HS-27A (cell line): ENCODE measurements at places on chromosomes 3 and 15.

- DNase-seq: no peak
These were observed 72.4 kb downstream of the RHCG start for GRCh38 chr15:89423981-89424380.

DNA sequence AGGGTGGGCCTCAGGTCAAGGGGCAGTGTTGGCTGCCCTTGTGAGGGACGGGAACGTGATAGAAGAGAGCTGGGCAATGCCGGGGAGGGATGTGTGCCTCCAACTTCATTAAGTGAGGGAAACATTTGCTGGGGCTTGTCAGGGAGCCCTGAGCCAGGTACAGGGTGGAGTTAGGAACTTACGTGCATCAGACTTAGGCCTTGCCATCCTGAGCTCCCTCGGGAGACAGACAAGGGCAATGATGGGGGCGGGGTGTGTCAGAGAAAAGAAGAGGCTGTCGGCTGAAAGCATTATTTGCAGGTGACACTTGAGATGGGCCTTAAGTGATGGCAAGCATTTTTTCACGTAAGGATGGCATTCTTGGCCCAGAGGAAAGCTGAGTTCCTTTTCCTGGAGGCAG is 1.6 kb downstream of the FAM131A start:
- DNase-seq: no peak

GRCh38 chr3:40518848-40519247 is 5.9 kb upstream of the ZNF621 start:
- no peak for DNase-seq

- DNase-seq: no peak
These were observed 21.0 kb downstream of the BOC start for GRCh38 chr3:113232342-113232741.

- no peak for DNase-seq
These were observed 40.4 kb downstream of the CACNA1D start for GRCh38 chr3:53534676-53535400.

GRCh38 chr15:100112636-100113305 is 229.0 kb downstream of the ADAMTS17 start:
- DNase-seq: no peak

DNA sequence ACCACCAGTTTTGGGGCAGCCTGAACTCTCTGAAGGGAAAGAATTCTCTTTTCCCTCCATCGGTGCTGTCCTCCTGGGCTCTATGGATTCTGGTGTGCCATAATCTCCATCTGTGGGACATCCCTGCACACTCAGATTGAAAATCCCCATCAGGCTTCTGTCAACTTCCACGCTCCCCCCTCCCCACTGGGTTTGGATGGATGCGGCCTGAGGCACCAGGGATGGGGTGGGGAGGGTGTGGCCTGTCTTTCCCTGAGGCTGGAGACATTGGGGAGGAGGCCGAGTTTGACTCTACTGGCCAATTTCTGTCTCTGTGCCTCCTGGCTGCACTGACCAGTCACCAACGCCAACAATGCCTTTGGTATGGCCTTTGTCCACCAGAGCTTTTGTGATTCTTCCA is 16.3 kb upstream of the FBLN2 start:
- DNase-seq: no peak

GRCh38 chr15:36753173-36753572 is 173.7 kb downstream of the CDIN1 start:
- no peak for DNase-seq

GRCh38 chr3:58419780-58420507 is 13.7 kb downstream of the PDHB start:
- no peak for DNase-seq

DNA sequence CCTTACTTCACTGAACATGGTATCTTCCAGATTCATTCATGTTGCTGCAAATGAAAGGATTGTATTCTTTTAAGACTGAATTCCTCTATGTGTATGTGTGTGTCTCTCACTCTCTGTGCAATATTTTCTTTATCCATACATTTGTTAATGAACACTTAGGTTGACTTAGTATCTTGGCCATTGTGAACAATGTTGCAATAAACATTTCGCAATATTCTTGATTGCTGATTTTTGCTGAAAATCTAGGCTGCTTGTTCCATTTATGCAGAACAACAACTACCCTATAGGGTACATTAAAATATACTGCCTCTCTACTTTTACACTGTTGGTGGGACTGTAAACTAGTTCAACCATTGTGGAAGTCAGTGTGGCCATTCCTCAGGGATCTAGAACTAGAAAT is 732.4 kb downstream of the CADM2 start:
- DNase-seq: no peak

GRCh38 chr15:74809956-74810355 is 2.7 kb upstream of the LMAN1L start:
- DNase-seq: peak; percentile 52

DNA sequence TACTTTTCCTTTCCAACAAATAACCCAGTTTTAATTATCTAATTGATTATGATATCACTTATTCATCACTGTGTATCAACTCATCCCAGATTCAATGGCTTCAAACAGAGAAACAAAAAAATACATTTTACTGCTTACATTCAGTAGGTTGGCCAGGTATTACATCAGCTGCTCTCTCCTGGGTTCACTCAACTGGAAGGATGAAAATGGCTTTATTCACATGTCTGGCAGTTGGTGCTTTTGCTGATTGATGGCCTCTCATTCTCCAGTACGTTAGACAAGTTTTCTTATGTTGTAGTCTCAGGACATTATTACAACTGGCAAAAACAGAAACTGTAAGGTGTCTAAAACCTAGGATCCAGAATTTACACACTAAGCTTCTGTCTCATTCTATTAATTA is 811.0 kb upstream of the ALCAM start:
- DNase-seq: no peak

DNA sequence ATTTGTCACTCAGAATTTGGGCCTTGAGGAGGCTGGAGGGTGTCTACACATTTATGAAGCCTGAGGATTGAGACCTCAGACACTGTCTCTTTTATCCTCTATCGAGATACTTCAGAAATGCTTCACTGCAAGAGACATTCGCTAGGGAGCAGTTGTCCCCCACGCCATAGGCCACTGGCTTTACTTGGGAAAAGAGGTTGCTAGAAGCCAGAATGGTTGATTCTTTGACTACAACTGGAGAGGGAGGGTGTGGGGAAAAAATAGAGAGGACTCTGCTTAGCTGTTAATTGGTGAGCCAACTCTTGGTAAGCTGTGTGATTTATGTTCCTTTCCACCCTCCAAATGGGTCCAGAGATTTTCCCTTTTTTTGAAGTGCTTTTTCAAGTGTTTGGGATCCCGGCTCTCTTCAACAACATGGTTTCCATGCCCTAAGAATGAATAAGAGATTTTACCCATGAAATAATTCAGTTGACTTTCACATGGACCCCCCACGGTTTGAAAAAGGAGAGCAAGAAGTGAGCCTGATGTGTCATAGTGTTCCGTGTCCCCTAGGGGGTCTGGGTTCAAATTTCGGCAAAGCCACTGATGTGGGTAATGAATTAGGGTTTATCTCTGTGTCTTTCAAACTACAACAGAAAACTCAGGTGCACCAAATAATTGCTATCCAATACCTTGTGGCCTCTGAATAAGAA is 2.7 kb downstream of the BOC start:
- no peak for DNase-seq

DNA sequence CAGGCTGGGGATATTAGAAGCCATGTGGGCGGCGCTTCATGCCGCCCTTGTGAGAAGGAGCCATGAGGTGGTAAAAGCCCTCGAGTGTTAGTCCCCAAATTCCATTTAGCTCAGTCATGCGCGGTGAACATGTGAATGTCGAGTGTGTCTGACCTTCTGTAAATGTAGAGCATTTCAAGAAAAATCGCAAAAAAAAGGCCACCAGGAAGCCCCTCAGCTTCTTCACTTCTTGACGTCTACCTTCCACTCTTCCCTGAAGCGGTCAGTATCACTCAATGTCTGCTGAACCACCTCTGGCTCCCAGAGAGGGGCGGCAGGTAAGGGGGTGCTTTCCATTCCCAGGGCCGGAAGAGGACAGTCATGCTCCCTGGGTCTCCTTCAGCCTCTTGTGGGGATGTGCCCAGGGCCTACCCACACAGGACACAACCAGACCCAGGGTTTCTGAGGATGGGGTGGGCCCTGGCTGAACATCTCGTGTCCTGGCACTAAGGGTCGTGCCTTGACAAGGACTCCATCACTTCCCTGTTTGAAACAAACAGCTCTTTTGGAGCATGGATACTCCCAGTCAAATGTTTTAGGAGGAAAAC is 274.9 kb downstream of the FAM43A start:
- no peak for DNase-seq

GRCh38 chr3:97439373-97439772 is 325.2 kb upstream of the ARL6 start:
- DNase-seq: no peak

DNA sequence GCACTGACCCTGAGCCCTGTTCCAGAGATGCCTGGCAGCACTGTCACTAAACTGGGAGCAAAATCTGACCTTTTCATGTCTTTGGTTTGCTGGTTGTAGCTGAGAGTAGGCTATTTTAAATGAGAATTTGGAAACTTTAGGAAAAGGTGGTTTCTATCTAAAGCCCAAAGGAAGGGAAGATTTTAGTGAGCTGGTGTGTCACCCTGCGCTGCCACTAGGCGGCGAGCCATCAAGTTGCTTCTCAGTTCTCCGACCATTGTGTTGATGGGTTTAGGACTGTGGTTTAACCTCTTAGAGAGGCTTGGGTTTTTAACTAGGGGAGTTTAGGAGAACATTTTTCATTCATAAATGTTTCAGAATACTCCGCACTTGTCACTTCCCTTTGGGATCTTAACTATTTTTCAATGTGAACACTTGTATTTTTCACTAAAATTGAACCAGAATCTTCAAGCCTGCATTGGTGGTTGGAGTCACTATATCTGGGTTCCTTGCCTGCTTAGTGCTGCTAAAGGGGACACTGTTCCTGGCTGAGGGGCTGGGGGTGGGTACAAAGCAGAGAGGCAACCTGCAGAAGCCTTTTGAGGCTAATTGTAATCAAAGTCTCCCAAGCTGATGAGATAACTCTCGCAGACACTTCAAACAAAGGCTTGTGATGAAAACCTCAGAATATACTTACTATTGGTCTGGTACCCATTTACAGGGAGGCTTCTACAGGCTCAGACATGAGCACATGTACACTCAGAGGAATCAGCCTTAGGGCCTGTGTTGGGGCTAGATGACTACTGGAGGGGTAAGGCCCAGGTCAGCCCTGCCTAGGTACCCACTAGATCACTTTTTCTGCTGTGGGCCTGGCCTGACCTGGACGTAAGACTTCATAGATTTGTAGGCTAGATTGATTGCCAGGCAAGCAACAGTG is 16.8 kb downstream of the EXOSC7 start:
- no peak for DNase-seq

DNA sequence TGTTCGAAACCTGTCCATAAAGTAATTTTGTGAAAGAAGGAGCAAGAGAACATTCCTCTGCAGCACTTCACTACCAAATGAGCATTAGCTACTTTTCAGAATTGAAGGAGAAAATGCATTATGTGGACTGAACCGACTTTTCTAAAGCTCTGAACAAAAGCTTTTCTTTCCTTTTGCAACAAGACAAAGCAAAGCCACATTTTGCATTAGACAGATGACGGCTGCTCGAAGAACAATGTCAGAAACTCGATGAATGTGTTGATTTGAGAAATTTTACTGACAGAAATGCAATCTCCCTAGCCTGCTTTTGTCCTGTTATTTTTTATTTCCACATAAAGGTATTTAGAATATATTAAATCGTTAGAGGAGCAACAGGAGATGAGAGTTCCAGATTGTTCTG is 44.4 kb downstream of the AGTR1 start:
- no peak for DNase-seq

DNA sequence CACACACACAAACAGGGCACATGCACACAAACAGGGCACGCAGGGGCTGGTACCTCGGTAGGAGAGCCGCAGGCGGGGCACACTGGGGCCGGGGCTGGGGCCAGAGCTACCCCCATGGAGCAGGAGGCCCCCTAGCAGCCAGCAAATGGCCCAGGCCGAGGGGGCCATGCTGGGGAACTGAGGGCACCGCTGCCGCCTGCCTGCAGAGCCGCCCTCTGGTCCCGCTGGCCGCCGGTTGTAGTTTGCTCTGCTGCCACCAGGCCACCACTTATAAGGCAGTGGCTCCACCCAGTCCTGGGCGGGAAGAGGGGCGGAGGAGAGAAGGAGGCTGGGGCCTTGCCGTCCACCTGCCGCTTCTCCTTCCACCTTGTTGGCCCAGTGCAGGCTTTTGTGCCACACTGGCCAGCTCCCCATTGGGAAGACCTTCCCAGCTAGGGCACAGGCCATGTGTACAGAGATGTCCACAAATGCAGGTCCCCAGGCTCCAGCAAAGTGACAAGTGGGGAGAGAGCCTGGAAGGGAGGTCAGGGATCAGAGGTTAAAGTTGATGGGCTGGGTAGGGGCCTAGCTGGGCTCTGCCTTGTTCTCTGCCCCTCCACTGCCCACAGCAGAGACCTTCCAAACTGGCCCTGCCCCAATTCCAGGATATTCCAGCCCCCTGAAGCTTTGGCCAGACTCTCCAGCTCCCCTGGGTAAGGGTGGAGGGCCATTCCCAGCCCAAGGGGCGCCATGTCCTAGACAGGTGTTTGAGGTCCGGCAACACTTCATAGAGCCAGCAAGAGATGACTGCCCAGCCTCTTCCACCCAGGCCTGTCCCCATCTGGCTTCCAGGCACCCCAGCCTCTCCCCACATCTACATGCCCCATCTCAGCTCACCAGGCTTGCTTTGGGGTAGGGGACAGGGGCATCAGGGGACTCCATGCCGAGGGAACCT is at the start of gene SEMA3G:
TSS of gene SEMA3G (minus strand) at position 244 of the 934 bp plus-strand sequence. CDS start at position 168, 76 bp downstream.
- DNase-seq: no peak

GRCh38 chr15:41019174-41019573 is 65.9 kb downstream of the CHAC1 start:
- DNase-seq: no peak

- no peak for DNase-seq
These were observed 498 bp upstream of the ARNT2 start for GRCh38 chr15:80403712-80404056.

- no peak for DNase-seq
These were observed 40.9 kb downstream of the KY start for GRCh38 chr3:134609821-134610431.

DNA sequence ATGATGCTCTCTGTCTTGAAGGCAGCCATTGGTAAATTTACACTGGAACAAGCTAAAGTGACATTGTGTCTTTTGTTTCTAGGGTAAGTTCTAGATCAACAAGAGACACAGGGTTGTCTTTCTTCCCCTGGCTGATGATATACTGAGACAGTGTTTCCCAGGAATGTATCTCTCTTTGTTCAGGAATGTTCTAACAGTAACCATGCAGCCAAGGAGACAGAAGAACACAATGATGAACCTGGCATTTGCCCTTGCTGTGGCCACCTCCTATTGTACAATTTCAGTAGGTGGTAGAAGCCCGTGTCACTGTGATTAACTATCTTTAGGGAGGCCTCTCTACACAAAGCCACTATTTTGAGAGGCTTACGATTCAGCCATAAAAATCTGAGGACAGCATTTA is 130.7 kb downstream of the LRTM1 start:
- DNase-seq: no peak

DNA sequence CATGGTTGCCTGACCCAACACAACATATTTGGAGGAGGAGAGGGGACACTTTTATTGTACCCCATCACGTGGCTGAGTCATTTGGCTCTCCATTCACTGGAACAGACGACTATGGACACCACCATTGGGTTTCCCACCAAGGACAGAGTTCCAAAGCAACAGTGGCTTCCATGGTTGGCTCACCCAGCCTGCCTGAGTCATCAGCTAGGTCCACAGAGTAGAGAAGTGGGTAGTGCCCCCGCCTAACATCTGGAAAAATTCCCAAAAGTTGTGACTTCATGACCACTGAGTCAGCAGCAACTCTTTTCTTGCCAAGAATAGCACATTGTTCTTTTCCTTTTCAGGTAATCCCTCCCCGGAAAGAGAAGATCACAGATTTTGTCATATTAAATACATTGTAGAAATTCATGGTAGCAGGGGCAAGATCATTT is 3.0 kb upstream of the PPP1R2 start:
- peak; percentile 49 for DNase-seq

GRCh38 chr3:65963787-65964677 is 74.7 kb downstream of the MAGI1 start:
- DNase-seq: peak; percentile 84
